ENCODE measurements at places on chromosomes 5 and 9. TPM values are rescaled to one million over a fixed set of nuclear protein-coding genes. Genes with fewer than 3 reads are reported as not detected.

ZNF366 gene
- not detected for total RNA-seq

MARCOL gene
- not detected for total RNA-seq

PITX1 gene
- 0.08 TPM for total RNA-seq

SPATA6L gene
- 0.43 TPM for total RNA-seq

PLPP7 gene
- total RNA-seq = 0.34 TPM

PFN3 gene
- not detected for total RNA-seq

ZCCHC10 gene
- 27.3 TPM for total RNA-seq

GLRA1 gene
- total RNA-seq = not detected

KLHL9 gene
- 20.4 TPM for total RNA-seq

OLFML2A gene
- not detected for total RNA-seq

FKBP15 gene
- 35.4 TPM for total RNA-seq

PSAT1 gene
- 71.4 TPM for total RNA-seq

BASP1 gene
- 0.22 TPM for total RNA-seq

ZFP2 gene
- total RNA-seq = 0.48 TPM

MYMK gene
- not detected for total RNA-seq

FBLL1 gene
- total RNA-seq = not detected

SNX30 gene
- 16.0 TPM for total RNA-seq

SNCB gene
- not detected for total RNA-seq
